ENCODE measurements at places on chromosomes 6 and 20.
A peak's percentile ranks its signal among the peaks of the same experiment; 100 is the strongest.

- DNase-seq, result peak; percentile 14
Measured at GRCh38 chr20:6265204-6265904, 142.5 kb upstream of the FERMT1 start.

GRCh38 chr6:4856785-4857184, 80.6 kb downstream of the CDYL start:
- DNase-seq, result no peak

DNA sequence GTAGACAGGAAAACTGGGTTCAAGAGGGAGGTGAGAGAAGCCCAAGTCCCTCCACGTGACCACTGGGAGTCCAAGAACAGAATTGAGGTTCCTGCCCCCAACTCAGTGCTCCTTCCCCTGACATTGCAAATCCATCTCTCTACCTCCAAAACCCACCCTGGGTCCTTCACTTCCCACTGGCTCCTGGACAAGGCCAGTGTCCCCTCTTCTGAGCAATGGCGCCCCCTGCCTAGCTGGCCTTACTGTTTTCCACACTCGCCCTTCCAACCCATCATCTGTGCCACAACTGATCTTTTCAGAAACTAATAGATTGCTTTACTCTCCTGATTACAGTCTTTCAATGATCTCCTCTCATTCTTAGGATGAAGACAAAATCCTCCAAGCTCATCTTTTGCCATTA, 200.3 kb downstream of the ANKRD60 start:
- no peak for DNase-seq

DNA sequence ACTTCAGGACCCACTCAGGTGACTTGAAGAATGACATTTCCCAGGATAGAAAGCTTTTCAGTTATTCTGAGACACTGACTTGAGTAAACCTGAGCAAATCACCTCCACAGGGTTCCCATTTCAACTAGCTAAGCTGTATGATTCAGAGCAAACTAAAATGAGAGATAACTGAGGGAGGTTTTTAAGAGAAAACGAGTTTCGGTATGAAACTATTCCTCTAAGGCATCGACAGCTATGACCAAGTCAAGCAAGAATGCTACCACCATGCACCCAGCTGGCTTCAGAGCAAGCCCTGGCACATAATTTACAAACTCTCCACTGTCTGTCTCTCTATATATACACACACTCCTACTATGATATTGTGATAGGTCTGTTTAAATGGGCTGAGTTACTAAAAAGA, 75.4 kb downstream of the PERP start:
- no peak for DNase-seq

- no peak for DNase-seq
Measured at GRCh38 chr6:107740496-107741190, 83.5 kb downstream of the SCML4 start.

- no peak for DNase-seq
Measured at GRCh38 chr6:105005451-105005850, 48.5 kb downstream of the LIN28B start.

DNA sequence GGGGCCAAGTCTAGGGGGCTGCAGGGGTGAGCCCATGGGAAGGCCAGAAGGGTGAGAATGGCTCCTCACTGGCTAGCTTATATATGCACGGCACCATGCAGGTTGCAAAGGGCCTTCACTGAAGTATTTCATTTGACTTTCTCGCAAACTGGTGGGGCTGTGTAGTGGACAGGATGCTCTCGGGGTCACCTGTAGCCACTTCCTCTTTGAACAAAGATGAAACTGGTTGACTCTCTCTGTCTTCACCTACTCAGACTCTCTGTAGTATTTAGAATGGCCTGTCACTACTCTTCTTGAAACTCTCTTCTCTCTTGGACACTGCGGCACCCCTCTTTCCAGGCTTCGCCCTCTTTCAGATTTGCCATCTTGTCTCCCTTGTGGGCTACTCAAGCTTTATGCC, 560.5 kb downstream of the PKHD1 start:
- DNase-seq, result no peak

GRCh38 chr20:942611-943010, 26.5 kb upstream of the ANGPT4 start:
- DNase-seq, result no peak

DNA sequence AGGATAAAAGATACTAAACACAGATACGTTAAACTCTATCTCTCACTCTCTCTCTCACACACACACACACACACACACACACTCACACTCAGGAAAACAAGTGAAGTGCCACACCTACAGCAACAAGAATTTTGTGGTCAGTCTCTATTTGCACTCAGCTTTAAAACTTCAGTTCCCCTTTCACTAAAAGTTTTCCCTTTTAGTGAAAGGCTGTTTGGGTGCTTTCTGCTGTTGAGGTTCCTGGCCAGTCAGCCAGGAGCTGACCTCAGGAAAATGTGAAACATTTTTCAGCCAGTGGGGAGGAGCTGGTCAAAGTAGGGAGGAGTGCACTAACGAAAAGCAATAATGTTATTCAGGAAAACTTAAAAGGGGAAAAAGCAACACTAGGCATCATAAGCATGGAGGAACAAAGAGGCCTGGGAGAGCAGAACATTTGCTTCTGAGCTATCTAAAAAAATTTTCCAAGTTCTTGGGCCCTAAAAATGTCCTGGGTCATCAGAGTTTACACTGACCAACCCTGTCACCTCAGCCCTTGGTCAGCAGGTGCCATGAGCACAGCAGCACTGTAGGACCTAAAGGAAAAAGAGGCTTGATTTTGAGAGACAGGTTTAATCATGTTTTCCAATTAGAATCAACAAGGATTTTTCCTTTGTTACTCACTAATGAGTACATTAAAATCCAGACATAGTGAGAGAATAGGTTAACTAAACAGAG, 30.7 kb upstream of the NT5E start:
- no peak for DNase-seq

- no peak for DNase-seq
Measured at GRCh38 chr6:82521369-82521768, 157.8 kb downstream of the TPBG start.

- no peak for DNase-seq
Measured at GRCh38 chr6:42841844-42842584, 37.4 kb upstream of the RPL7L1 start.

GRCh38 chr6:168387426-168387825, 53.6 kb upstream of the SMOC2 start:
- DNase-seq, result no peak

GRCh38 chr20:47784599-47785310, 526 bp downstream of the SULF2 start:
- DNase-seq, result no peak

DNA sequence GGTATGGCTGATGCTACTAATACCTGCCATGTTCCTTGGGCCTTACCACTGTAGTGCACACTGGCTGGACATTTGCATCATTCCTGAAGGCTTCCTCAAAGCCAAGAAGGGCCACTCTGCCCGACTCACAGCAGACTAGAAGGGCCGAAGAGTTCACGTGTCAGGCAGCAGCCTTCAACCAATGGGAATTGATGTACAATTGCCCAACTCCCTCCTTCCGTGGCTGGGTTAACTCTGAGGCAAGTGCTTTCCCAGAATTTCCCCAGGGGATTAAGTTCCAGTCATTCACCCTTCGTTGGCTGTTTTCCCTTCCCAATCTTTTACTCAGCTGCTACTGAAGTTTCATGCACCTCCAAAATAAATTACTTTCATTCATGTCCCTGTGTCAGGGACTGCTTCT, 29.8 kb downstream of the PSMB9 start:
- no peak for DNase-seq

DNA sequence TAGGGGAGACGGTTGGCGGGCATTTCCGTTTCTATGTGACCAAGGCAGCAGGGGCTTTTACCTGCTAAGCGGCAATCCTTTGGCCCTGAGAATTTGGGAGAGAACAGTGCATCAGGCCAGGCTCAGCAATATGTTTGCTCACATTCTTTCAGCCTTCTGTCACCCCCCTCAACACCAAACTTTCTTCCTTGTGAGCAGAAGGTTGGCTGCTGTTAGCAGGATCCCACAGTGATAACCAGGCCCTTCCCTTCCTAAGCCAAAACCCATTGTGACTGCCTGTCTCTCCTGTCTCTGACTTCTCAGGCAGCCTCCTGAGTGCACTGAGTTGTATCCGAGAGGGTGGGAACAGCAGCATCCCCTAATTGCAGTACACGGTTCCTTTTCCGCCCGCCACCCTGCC, 43.7 kb downstream of the STK35 start:
- DNase-seq, result no peak

DNA sequence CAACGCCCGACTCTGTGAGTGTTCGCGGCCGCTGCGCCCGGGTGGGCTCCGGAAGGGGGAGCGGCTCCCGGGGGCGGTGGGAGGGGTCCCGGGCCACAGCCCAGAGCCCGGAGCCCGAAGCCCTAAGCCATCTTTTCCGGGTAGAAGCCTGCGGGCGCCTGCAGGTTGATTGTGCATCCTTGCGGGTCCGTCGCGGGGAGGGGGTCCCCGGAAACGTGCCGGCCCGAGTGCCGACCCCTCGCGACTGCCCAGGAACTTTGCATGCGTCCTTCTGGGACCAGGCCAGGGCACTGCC, 413 bp downstream of the PTPRA start:
- DNase-seq, result no peak

DNA sequence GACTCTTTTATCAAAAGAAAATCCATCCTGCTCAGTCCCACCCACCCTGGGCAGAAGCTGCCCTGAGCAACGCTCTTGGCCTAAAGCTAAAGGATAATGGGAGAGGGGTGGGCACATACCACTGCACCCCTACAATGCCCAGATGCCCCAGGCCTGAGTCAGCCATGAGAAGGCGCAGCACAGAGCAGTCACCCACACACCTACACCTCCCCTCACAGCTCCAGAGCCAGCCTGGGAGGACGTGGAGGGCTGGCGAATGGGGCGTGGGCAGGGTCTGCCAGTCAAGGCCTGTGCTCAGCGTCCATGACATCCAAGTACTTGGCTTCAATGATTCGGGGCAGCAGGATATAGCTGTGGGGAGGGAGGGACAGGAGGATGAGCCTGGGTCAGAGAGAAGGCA, 11.5 kb downstream of the SLC4A11 start:
- no peak for DNase-seq

- no peak for DNase-seq
Measured at GRCh38 chr6:12608016-12608860, 108.3 kb upstream of the PHACTR1 start.

DNA sequence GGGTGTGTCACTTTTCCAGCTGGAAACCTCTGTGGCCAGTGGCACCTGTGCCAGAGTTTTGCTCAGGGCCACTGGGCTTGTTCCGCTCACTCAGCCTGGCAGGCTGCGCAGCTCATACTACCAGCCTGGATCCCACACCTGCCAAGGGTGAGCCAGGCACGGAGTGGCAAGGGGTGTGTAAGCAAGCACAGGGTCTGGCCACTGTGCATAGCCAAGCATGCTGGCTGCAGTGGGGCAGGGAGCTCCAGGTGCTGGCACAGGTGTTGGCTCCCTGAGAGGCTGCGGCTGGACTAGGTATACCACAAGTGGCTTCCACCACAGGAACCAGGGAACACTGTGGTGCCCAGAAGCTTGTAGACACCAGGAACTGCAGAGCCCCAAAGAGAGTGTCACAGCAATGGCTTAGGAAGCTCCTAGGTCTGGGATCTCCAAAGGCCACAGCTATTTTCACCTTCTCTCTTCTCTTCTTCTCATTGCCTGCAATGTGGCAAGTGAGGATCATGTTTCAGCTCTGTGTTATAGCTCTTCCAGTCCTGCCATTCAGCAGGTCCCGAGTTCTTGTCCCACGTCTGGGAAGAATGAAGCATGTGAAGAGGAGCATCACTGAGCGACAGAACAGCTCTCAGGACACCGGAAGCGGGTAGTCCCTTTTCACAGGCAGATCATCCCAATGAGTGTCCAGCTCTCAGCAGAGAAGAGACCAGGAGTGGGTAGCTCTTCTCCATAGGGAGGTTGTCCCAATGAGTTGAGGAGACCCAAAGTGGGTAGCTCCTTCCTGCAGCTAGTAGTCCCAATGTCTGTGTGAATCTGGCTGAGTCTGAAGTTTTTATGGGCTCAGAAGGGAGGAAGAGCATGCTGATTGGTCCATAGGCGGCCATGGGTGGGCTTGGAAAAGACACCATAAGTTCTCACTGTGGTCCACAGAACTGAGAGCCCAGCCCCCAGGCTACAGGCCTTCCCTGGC, 41.3 kb downstream of the WASF1 start:
- no peak for DNase-seq

DNA sequence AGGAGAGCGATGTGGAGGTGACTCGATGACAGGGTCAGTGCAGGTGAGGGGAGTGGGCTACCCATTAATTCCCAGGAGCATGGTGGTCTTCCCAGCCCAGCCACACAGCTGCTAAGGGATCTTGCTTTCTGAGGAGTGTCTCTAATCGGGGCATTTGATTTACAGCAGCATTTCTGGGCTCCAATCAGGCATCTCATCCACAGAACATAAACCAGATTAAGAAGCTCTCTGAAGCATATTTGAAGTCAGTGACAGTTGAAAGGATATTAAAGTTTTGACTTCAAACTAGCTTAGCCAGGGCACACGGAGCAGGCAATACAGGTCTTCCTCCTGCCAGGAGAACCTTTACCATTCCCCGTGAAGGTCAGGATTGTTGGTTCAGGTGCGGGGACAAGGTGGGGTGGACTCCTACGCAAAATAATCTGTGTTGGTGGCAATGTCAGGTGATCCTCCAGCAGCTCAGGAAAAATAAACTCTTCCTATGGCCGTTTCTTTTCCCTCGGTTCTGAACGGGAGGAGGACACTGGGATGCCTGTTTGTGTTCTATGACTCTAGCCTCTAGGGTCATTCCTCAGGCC, 39.9 kb upstream of the ZNF831 start:
- no peak for DNase-seq

GRCh38 chr6:18207949-18208348, 52.7 kb downstream of the KDM1B start:
- DNase-seq, result no peak

DNA sequence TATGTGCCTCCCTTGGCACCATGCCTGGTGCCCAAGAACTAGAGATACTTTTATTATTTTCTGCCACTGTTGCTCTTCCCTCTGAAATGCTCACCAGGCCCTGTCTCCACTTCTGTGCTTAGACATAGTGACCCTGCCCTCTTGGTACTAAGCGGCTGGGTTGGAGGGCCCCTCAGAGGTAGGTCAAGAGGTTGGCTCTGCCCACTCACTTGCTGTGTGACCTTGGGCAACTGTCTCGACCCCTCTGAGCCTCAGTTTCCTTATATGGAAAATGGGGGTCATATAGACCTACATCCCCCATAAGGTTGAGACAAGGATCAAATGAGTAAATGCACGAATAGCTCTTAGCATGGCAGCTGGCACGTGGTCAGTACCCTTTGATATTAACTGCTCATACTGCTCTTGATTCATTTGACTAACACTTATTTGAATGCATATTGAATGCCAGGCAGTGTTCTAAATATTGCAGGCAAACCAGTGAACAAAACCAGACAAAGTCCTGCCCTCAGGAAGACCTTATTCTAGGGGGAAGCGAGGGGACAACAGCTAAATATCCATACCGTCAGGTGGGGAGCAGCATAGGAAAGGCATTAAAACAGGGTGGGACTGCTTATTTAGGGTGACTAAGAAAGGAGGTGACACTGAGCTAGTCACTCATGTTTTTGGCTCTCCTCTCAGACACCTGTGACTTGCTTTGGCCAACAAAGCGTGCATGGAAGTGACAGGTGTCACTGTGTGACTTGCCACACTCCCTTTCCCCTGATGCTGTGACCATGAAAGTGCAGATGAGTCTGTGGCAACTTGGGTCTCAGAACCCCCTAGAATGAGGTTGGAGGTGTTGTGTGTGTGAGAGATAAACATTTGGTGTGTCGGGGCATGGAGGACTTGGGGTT, 14.3 kb upstream of the SPO11 start:
- DNase-seq, result no peak

GRCh38 chr6:14932485-14933182, 313.2 kb upstream of the JARID2 start:
- DNase-seq, result no peak

Data from right renal pelvis (tissue), 4 donors.